ENCODE measurements at places on chromosomes 7 and 10. TPM values are rescaled to one million over a fixed set of nuclear protein-coding genes. Genes with fewer than 3 reads are reported as not detected.

DNA sequence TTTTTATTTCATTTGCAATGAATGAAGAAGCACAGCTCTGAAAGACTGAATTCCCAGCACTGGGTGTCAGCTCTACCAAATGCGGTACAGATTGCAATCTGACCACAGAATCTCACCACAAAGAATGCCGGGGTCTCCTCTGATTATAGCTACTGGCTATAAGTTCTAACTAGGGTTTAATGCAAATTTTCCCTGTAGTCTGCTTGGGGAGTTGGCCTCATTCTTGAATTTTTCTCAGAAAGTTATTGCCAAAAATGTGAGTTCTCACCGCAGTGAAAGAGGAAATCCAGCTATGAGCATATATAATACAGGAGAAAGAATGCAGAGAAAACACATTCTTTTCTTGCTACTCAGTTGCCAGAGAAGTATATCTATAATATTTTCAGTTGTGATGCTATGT is 1255.7 kb upstream of the LRRTM3 start:
- DNase-seq: no peak

- DNase-seq: no peak
These were observed 22.4 kb upstream of the ODAD2 start for GRCh38 chr10:28020993-28021982.

RAMP3 gene
- not detected for total RNA-seq

BAG3 gene
- total RNA-seq: 20.6 TPM

- no peak for DNase-seq
These were observed 1.3 kb downstream of the PGAM2 start for GRCh38 chr7:44063894-44064651.

CHAT gene
- total RNA-seq: not detected

All from CD8-positive, alpha-beta T cell (primary cell).